ENCODE measurements at places on chromosomes 6 and 20.
A peak's percentile ranks its signal among the peaks of the same experiment; 100 is the strongest.

GRCh38 chr20:13396022-13396421 is 174.9 kb downstream of the ISM1 start:
- DNase-seq = no peak

- no peak for DNase-seq
Observed at GRCh38 chr6:35208419-35208818, 5.3 kb upstream of the SCUBE3 start.

DNA sequence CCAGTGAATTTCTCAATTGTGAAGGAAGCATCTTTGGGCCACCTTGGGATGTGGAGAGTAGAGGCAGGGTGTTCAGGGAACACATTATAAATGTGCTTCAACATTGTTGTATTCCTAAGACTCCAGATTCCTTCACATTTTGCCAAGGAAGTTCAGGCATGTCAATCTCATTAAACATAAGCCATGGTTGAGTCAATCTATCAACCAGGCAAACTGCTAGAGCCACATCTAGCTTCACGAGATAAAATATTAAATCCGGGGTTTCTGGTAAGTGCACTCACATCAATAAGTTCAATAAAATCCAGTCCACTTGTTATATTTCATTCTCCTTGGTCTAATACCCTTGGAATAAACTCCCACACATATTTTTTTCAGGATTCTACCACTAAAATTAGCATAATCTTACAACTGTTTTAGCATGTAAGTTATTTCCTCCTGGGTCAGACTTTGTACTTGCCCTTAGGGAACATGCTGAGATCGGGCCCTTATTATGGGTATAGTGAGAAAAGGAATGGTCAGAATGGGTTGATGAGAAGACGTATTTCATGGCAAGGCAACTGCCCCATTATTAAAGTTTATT is 93.6 kb downstream of the ADTRP start:
- no peak for DNase-seq

DNA sequence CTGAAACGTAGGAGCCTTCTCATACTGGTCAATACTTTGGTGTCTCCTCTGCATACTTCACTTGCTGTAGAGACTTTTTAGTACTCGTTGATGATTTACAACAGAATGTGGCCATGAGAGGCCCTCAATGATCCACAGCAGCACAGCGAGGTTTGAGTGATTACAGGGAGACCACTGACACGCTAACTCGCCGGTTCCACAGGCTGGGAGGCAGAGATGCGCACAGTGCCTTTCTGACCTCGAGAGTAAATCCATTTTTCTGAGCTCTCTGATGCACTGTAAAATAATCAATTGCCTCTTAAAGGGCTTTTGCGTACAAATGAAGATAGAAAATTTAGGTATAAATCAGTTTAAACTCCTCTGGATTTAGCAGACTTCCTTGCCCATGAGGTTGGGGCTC is 56.2 kb upstream of the TBC1D7 start:
- DNase-seq = no peak

- DNase-seq = no peak
Observed at GRCh38 chr6:125489579-125490285, 188.0 kb upstream of the HDDC2 start.

GRCh38 chr6:35439308-35439707 is 12.8 kb upstream of the FANCE start:
- no peak for DNase-seq

- DNase-seq = no peak
Observed at GRCh38 chr6:87333033-87333432, 4.0 kb upstream of the GJB7 start.

DNA sequence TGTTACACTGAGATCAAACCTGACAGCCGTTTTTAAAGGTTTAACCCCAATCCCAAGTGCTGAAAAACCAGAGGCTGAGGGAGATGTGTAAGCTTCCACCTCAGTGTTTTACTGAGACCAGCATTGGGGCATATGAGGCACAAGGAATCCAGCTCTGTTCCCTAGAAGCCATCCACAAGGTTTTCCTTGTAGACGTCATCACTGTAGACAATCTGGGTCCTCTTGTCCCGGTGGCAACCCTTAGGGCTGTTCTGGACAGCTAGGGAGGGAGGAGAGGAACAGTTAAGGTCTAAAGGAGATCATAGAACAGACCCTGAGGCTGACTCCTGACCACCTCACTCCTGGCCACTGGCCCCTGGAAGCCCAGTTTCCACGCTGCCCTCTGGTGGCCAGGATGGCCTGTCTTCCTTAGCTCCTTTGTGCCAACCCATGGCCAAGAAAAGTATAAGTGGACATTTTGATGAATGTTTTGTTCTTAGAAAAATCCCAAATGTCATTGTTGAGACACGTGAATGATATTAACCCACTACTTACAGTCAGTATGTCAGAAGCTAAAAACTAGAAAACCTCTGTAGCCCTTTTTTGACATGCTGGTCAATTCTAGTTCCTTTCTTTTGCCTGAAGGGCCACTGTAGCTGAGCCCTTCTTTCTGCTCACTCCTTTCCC is 6.4 kb downstream of the CFB start:
- DNase-seq = peak; percentile 38

DNA sequence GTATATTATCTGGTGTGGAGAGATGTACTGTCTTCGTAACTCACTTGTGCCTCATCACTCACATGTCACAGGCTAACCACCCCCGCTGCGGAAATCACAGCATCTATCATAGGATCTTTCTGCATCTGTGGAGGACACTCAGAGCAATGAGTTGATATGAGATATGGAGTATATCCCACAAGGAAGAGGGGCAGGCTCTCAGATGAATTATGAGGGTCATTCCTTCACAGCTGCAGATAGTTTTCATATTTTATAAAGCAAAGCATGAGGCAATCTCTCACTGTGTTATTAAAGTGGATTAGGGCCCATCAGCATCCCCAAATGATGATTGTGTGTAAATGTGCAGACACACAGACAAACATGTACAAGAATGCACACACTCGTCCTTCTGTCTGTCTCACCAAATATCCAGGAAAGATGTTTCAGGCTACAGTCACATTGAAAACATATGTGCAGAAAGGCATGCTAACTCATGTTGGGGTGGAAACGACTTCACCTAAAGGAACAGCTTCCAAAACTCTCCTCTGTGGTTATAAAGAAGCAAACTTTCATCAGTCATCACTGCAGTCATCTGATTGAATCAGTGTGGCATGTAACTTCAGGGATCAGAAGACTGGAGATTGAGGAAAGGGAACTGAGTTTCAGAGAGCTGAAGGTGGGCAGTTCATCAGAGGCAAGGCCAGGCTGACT is 164.7 kb downstream of the FOXC1 start:
- DNase-seq = no peak

GRCh38 chr6:34317882-34318498 is 69.2 kb upstream of the SMIM29 start:
- DNase-seq = no peak

DNA sequence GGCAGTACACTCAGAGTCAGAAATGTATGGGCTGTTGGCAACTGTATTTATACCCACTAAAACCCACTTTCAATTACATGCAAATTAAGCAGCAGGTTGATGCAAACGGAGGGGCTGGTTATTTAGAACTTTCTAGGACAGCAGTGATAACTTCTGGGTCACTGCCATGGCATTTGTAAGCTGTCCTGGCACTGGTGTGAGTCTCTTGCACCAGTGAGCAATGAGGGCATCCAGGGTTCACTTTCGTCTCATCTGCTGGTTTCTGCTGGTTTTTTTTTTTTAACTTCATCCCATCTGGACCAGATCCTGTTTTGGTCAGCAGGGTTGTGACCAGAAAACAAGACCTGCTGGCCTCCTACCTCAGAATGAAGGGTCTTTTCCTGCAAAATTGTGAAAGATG is 49.2 kb downstream of the CDH26 start:
- DNase-seq = no peak

GRCh38 chr6:51289041-51289440 is 470.4 kb downstream of the TFAP2B start:
- no peak for DNase-seq

- DNase-seq = no peak
Observed at GRCh38 chr20:5309971-5310370, 6.8 kb downstream of the PROKR2 start.

GRCh38 chr20:51458751-51459439 is 83.6 kb downstream of the NFATC2 start:
- DNase-seq = no peak

DNA sequence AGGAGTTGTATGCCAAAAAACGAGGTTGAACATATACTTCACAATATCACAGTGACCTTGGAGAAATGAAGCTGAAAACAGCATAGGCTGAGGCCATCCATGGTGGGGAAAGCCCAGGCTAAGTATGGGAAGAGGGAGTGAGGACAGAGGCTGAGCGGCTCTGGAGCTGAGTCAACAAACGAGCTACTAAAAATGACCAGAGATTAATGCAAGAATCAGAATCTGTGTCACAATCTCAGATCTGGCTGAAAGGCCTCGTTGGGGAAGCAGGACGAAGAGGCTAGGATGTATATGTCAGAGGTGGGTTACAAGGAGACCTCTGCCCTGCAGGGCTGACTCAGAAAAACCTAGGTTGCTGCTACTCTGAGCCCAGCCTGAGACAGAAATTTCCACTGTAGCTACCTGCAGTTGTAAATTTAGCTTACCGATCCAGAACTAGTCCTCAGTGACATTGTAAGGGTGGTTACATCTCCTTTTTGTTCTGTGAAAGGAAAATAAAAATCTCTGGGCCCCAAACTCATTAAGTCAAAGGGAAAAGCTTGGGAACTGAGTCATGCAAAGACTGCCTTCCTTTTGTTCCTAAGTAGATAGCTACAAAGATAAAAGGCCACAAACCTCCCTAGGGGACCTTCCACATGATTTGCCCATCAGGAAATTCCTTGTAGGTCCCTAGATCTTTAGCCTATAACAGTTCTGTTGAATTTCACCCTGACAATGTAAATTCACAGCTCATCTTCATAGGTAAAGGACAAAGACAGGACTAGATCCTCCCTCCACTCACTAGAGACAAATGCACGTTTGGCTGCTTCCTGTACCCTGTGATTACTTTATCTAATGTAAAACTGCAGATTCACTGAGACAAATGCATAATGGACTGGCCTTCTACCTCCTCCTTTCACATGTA is 8.5 kb upstream of the TUBB2A start:
- DNase-seq = no peak

DNA sequence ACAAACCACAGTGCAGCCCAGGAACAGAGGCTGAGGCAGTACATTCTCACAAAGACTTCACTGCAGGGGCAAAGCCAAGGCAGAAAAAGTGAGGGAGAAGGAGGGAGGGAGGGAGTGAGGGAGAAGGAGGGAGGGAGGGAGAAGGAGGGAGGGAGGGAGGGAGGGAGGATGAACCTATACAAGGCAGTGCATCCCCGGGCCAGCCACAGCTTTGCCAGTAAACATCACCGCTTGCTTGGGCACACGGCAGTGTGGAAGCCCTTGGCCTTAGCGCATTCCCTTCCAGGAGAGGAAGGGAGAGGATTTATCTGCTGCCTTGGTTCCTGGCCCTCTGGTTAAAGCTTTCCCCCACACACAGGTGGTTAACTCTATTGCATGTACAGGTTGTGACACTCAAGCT is 234.0 kb downstream of the PTPRT start:
- DNase-seq = no peak

DNA sequence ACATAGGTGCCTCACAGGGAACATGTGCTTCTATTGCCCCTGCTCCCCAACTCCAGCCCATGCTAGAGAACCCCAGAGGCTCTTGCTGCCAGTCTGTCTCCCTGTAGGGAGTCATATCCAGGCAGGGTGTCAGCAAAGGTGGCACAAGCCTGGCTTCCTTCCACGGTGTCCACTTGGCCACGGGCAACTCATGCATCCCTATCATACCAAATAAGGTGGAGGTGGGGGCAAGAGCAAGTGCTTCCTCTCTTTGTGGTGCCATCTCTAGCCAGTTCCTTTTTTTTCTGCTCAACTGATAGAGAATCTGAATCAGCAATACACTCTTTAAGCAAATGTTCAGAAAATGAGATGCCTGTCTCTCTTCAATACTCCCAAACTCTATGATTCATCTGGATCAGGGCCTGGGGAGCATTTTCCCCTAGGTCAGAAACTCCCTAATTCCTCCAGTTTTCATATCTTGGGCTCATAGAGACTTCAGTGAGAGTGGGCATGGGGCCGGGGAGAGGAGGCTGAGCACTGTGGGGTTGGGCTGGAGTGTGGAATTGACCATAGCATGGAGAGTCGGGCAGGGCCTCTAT is 105.1 kb upstream of the GPR6 start:
- DNase-seq = no peak

DNA sequence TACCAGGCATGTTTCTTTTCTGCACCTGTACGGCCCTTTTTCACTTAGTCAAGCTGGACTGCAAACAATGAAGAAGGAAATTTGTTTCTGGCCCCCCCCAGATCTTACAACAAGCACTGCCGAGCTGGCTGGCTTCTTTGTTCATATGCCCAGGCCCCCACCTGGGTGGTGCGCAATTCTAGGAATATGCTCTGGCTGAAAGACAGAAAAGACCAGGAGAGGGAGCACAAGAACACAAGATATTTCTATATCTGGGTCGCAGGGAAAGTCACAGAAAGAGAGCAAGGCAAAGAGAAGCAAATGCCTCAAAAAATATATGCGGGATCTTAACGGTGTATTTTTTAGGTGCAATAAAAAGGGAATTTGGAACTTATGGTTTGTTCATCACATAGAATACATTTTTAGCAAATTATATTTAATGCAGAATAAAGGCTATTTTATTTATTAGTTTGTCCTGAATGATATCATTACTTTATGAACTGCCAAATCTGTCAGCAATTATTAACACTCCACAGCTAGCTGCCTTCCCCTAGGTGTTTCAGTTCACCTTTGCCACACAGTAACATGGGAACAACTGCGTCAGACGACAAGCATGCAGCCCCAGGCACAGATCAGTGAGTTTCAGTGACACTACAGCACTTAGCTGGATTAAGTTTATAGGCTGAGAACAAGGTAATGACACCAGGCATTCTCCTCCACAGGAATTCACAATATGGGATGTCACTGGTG is 76.5 kb downstream of the GJA10 start:
- no peak for DNase-seq

DNA sequence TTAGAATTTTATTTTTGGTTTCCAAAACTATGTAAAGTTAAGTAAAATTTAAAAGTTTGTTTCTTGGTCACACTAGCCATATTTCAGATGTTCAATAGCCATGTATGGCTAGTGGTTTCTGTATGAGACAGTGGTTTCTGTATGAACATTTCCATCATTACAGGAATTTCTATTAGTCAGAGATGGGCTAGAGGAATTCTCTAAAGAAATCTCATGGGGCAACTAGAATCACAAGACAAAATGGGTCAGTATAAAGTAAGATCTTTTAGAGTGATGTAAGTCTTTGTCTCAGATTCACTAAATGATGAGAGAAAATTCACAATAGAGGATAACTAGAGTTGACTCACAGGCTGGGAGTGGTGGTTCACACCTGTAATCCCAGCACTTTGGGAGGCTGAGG is 149.0 kb downstream of the FUT9 start:
- no peak for DNase-seq

GRCh38 chr6:39056681-39057080 is 8.1 kb downstream of the GLP1R start:
- no peak for DNase-seq

All from activated naive CD4-positive, alpha-beta T cell treated with Interleukin-2 at 50 U/mL for 16 hours (primary cell).